Stimulated activated CD4-positive, alpha-beta T cell treated with anti-CD3 and anti-CD28 coated beads, Interleukin-12 subunit alpha, Interleukin-12 subunit beta, amount 100 ng/mL, for 48 hours (primary cell): ENCODE measurements at places on chromosomes 16 and 17.
A peak's percentile ranks its signal among the peaks of the same experiment; 100 is the strongest.

GRCh38 chr16:3578610-3579551 lies 1.7 kb upstream of the NLRC3 start:
- DNase-seq, result peak; percentile 39

GRCh38 chr17:58960068-58960467 lies 146.6 kb downstream of the TRIM37 start:
- DNase-seq, result no peak

DNA sequence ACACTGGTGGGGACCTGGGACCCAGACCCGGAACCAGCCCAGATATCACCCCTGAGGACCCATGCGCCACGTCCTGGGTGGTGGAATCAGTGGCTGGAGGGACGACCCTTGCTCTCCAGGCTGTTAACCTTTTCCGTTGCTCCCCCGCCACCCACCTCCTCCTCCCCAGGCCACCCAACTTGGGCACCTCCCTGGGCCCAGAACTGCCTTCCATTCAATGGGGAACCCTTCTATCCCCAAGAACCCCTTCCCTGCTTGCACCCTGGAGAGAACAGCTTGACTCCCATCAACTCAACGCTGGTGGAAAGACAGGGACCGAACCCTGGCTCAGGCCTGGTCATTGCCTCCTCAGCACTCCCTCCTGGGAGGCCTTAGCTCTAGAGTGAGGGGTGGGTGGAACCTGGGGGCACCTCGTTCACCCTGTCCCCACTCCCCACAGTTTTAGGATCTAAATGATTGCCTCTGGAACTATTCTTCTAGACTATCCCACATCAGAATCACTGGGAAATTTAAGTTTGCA lies 5.7 kb upstream of the IL32 start:
- DNase-seq, result no peak

DNA sequence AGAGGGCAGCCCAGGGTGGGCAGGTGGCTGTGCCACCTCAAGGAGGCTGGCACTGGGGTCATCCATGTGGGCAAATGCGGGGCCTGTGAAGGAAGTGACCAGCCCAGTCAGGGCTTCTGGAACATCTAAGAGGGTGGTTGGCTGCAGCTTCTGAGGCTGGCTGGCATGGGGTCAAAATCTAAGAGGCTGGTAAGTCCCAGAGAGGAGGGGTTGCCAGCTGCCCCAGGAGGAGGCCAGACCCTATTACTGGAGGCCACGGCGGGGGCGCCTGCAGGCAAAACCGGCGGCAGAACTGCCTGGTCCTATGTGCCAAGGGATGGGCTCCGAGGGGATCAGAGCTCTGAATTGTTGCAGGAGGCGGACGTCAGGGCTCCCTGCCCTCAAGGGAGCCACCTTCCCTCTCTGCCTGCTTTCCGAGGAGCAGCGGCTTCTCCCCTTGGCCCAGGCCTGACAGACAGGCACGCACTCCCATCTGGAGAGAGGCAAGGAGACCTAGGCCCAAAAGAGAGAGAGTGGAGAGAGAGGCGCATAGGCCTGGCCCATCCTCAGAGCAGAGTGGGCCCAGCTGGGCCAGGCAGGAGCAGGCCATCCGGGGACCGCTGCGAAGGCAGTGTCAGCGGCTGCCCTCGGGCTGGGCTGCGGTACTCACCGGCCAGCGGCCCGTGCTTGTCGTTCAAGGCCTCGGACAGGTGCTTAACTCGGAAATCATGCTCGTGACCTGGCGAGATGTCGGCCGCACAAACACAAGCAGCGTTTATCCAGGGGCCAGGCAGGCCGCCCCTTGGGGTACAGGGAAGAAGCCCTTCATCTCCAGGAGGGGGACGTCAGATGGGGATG lies 10.9 kb downstream of the ZACN start:
- DNase-seq, result no peak

- DNase-seq, result no peak
Observed at GRCh38 chr16:89475144-89475543, 15.2 kb downstream of the ANKRD11 start.

DNA sequence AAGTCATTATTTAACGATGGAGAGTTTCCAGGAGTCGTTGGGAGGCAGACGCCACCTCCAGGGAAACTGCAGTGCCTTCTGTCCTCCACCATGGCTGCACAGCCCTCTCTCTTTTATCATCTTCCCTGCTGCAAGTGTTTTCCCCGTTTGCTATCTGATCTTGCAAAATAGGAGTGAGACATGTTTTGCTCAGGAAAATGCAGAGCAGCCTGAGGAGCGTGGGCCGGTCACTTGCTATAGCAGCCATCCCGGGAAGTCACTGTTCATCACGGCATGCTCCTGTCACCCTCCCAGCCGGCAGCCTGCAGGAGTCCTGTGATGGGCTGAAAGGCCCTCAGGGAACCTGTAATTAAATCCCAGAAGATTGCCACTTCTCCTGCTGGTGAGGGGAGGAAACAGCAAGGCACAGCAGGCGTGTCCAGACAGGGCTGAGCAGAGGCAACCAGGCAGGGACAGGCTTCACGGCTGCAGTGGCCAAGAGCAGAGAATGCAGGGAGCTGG lies 143.1 kb downstream of the GSG1L start:
- no peak for DNase-seq
